ENCODE measurements at places on chromosomes 7 and 10.

- no peak for DNase-seq
These were observed 126.9 kb downstream of the RPS24 start for GRCh38 chr10:78160591-78160990.

GRCh38 chr7:139673230-139673629 lies 104.6 kb downstream of the HIPK2 start:
- DNase-seq = no peak

GRCh38 chr7:154928136-154929005 lies 74.6 kb downstream of the PAXIP1 start:
- no peak for DNase-seq

GRCh38 chr10:102286216-102286615 lies 40.9 kb downstream of the GBF1 start:
- no peak for DNase-seq

- DNase-seq = no peak
These were observed 201.1 kb downstream of the LRRN3 start for GRCh38 chr7:111292026-111292470.

GRCh38 chr7:26376175-26376917 lies 84.7 kb downstream of the SNX10 start:
- no peak for DNase-seq

DNA sequence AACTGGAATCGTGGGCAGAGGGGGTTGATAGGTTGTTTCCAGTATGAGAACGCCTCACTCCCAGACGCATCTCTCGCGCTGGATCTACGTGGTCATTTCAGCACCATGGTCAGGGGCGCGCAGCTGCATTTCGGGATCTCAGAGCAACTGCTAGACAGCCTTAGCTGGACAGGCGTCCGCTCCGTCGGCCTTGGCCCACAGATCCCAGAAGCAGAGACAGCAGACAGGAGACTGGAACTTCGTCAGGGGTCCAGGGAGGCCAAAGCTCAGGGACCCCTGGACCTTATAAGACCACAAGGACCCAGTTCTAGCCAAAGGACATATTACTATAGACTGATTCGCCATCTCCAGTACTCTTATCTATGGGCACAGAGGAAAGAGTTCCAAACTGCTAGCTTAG lies 5.3 kb downstream of the NEUROG3 start:
- no peak for DNase-seq

- DNase-seq = no peak
These were observed 27.9 kb downstream of the TFPI2 start for GRCh38 chr7:93862651-93863050.

GRCh38 chr10:79418274-79418673 lies 27.1 kb downstream of the ZCCHC24 start:
- no peak for DNase-seq

DNA sequence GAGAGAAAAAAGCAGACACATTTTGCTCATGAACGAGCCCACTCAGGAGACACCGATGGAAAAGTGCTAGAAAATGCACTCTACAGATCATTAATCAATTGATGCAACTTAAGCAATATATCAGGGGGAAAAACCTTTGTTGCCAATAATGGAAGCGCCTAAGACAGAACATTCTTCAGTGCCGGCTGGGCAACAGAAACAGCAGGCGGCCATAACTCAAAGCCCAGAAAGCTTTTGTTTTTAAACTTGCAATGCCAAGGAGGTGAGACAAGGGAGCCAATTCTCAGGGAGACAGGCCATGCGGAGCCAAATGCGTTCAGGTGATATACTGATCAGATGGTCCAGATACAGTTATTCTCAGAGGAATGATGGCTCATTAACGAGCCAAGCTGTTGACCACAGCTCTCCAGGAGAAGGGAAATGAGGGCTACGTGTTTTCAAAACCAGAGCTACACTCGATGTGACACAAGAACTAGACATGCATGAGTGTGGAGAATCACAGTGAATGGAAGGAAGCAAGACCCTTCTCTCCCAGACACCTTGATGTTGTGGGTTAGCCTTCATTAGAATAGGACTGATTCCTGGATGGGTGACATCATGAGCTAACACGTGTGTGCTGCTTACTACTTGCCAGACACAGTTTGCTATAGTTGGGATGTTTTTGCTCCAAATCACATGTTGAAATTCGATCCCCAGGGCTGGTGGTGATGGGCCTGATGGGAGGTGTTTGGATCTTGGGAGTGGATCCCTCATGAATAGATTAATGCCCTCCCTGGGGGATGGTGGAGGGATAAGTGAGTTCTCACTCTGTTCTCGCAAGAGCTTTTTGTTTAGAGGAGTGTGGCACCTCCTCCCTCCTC lies 79.1 kb upstream of the KCNMA1 start:
- no peak for DNase-seq

DNA sequence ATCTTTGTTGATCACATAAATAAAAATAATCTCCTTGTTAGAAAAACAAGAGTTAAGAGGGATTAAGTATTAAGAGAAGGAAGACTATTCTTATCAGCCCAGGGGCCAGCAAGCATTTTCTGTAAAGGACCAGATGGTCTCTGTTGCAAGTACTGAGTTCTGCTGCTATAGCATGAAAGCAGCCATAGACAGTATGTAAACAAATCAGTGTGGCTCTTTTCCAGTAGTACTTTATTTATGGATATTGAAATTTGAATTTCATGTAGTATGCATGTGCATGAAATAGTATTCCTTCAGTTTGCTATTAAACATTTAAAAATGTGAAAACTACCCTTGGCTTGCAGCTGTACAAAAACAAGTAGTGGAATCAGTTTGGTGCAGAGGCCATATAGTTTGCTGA lies 81.7 kb downstream of the STK31 start:
- no peak for DNase-seq

GRCh38 chr7:36305226-36305625 lies 84.4 kb upstream of the ANLN start:
- DNase-seq = no peak

GRCh38 chr7:158581440-158582088 lies 6.1 kb downstream of the PTPRN2 start:
- no peak for DNase-seq

DNA sequence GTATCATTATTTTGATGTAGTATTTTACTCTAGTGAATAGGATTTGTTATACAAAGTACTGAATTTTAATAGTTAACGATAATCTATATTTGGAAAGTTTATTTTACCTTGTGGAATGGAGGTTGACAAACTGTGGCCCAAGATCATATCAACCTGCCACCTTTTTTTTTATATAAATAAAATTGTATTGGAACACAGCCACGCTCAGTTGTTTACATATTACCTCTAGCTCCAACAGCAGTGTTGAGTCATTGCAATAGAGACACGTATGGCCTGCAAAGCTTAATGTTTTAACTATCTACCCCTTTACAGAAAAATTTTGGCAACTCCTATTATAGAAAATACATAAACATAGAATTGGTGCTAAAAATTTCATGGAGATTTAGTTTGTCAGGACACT lies 239.3 kb downstream of the THSD7A start:
- no peak for DNase-seq

GRCh38 chr10:306675-307185 lies 171.5 kb downstream of the ZMYND11 start:
- no peak for DNase-seq

- DNase-seq = no peak
These were observed 141.4 kb downstream of the ICA1 start for GRCh38 chr7:8120390-8121058.

DNA sequence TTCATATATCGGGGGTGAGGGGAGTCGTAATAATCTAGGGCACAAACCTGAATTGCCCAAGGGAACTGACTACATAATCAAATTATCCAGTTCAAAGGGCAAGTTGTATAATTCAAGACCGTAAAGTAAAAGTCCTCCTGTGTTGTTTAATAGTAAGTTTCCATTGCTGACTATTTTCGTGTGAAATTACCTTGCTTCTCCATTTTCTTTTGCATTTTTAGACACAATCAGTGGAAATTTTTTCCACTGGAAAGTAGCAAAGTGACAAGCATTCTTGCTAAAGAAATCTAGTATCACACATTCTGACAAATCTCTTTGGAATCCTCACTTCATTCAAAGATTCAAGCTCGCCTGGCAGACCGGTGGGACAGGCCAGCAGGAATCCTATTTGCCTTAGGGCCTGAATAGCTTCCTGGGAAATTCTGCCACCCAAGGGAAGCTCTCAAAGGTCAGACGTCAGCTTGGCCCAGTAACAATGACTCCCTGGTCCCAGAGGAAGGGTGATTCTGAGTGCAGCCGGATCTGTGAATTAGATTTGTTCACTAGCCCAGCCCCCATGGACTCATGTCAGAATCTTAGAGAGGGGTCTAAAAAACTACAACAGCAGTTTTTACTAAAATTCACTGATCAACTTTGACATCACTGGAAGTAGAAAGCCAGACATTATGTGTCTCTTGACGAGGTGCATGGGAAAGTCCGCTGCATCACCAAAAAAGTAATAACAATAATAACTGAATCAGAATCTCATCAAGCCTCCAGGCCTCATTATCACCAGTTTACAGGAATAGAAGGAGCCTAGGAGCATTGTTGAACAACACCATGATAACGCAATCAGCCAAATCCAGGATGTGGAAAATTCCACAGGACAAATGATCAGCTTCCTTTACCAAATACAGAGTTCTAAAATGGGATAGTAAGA lies 161.0 kb downstream of the SKIDA1 start:
- DNase-seq = no peak

GRCh38 chr7:13986208-13986607 lies 3.3 kb downstream of the ETV1 start:
- no peak for DNase-seq

Measured in D721Med (cell line).